ENCODE measurements at places on chromosomes 7 and 10.
A peak's percentile ranks its signal among the peaks of the same experiment; 100 is the strongest.

- peak; percentile 83 for DNase-seq
These were observed 781 bp upstream of the GRM8 start for GRCh38 chr7:127253281-127254162.

DNA sequence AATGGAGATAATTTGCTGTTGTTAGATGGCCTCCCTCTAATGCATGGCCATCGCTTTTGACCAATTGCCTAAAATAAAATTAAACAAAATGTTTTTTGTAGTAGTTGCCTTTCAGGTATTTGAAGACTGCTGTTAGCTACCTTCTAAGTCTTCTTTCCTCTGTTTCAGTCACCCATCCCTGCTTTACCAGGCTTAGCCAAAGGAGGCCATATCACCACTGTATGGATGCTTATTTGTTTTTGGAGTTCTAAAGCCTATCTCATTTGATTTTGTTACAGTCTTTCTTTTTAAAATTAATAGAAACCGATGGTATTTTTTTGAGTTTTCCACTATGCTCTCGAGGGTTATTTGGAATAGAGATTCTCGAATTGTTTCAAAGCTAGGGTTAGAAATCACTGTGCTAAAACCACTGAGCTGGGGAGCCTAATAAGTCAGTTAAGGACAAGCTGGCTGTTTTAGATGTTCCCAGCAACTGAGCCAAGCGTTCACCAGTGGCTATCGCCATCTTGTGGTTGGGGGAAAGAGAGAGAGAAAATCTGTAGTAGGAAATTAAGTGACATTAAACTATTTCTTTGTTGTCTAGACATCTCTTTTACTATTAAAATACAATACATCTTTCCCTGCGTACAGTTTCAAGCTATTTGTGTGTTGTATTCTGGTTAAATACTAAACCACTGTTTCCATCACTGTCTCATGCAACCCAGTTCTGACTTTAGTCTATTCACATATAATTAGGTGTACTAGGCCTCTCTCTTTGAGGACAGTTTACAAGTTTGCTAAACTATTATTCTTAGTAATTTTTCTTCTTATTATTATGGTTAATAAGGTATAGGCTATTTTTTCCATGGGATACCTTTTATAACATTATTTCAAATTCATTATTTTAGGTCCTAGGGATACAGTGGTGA, 52.2 kb downstream of the GPR158 start:
- DNase-seq, result peak; percentile 10

GRCh38 chr7:70271617-70272081, 673.4 kb downstream of the AUTS2 start:
- DNase-seq, result no peak

- DNase-seq, result no peak
These were observed 25.6 kb downstream of the TM9SF3 start for GRCh38 chr10:96560966-96561887.

GRCh38 chr10:127343821-127344220, 147.4 kb upstream of the INSYN2A start:
- DNase-seq, result no peak

GRCh38 chr10:48799341-48800006, 114.8 kb downstream of the WDFY4 start:
- no peak for DNase-seq

DNA sequence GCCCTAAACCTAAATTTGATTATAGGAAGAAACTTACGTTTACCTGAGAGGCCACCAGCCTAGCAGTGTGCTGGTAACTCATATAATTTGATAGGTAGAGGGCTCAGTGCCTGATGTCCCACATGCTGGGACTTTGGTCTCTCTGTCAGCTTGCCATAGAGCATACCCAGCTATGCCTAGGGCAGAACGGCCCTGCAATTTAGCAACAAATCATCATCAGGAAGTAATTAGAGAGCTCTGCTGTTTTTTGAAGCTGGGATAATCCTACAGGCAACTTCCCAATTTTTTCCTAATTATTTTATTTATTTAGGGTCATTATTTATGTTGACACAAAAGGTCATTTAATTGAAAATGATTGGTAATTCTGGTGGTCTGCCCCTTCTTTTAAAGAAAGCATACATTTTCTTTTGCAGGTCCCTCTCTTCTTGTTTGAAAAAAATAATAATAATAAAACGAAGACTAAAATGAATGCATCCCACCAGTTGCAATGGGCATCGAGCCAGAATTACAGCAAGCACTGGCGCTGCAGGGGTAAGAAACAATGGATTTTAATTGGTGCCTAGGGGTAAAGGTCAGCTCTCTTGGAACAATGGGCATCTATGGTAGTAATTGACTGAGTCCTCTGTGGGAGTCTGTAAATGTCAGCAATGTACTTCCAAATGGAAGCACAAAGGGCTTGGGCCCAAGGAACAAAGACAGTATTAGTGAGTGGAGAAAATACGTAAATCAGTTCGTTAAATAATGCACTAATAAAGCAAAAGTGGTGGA, 348.0 kb downstream of the SORCS1 start:
- no peak for DNase-seq

DNA sequence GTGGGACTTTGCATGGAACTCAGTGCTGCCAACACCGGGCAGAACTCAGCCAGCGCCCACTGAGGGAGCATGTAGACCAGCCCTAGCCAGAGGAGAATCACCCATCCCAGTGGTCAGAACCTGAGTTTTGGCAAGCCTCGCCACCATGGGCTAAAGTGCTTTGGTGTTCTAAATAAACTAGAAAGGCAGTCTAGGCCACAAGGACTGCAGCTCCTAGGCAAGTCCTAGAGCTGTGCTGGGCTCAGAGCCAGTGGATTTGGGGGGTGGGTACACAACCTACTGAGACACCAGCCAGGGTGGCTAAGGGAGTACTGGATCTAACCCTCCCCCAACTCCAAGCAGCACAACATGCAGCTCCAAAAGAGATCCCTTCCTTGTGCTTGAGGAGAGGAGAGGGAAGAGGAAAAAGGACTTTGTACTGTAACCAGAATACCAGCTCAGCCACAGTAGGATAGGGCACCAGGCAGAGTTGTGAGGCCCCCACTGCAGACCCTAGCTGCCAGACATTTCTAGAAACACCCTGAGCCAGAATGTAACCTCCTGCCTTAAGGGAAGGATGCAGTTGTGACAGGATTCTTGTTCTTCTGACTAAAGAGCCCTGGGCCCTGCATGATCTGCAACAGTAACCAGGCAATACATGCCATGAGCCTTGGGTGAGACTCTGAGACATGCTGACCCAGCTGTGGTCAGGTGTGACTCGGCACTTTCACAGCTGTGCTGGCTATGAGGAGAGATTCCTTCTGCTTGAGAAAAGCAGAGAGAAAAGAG, 24.4 kb downstream of the GSDME start:
- DNase-seq, result peak; percentile 73
